ENCODE measurements at places on chromosomes 1 and 21.

GRCh38 chr1:159987186-159987585, 33.1 kb upstream of the SLAMF9 start:
- DNase-seq = no peak

DNA sequence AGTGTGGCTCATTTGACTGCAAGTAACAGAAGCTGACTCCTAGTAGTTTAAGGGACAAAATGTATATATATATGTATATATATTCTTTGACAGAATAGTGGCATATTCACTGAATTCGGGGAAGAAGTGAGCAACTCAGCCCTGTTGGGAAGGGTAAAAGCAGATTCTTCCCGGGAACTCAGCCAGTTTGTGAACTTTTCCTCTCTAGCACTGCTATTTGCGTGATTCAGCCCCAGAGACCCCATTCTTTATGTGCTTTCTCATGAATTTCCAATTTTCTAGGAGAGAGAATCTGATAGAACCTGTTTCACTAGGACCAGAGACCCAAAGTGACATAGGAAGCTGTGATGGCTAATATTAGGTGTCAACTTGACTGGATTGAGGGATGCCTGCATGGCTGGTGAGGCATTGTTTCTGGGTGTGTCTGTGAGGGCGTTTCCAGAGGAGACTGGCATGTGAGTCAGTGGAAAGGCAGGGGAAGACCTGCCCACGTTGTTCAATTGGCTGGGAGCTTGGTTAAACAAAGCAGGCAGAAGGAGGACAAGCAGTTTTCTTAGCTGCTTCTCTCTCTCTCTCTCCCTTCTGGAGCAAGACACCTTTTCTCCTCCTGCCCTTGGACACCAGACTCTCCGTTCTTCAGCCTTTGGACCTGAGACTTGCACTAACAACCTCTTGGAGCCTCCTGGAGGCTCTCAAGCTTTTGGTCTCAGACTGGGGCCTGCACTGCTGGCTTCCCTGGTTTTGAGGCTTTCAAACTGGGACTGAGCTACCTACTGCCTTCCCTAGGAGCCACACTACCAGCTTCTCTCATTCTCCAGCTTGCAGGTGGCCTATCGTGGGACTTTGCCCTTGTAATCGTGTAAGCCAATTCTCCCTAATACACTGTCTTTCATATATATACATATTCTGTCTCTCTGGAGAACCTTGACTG, 93.4 kb upstream of the KCNK1 start:
- no peak for DNase-seq

DNA sequence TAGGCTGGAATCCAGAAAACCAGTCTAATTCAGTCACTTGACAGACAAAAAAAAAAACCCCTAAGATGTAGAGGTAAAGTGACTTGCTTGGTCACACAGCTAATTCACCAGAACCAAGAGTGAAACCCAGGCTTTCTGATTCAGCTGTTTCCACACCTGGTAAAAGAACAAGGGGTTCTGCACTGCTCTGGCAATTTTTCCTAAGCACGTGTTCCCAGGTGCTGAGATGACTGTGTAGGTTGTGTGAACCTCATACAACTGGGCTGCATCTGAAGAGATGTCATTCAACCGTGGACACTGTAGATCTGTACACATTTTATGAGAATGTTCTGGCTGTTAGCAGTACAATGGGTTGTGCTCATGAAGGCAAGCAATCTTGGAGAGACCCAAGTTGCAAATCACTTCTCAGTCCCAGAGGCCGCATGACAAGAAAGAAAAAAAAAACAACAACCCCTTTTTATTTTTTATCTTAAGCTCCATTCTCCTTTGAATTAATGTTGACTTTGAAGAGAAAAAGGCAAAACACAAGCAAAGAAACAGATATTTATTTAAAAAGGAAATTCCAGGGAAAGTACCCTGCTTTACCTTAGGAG, 95.4 kb downstream of the INTS7 start:
- no peak for DNase-seq

GRCh38 chr1:85188530-85188929, 12.3 kb downstream of the SYDE2 start:
- no peak for DNase-seq

DNA sequence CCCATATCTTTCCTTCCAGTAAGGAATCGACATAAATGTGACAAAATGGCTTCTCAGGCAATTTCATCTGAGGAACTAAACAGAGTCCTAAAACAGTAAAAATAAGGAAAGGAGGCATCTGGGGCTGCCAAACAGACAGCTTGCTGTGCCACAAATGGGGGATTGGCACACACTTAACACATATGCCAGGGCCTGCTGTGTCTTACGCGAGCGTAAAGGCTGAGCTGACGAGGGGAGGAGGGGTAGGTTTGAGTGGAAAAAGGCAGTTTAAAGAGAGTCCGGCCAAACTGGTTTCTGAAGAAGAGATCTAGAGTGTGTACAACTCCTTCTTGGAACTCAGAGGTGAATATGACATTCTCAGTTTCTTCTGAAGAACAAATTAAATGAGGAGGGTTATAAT, 244.1 kb upstream of the MAP1LC3C start:
- DNase-seq = peak; percentile 55

DNA sequence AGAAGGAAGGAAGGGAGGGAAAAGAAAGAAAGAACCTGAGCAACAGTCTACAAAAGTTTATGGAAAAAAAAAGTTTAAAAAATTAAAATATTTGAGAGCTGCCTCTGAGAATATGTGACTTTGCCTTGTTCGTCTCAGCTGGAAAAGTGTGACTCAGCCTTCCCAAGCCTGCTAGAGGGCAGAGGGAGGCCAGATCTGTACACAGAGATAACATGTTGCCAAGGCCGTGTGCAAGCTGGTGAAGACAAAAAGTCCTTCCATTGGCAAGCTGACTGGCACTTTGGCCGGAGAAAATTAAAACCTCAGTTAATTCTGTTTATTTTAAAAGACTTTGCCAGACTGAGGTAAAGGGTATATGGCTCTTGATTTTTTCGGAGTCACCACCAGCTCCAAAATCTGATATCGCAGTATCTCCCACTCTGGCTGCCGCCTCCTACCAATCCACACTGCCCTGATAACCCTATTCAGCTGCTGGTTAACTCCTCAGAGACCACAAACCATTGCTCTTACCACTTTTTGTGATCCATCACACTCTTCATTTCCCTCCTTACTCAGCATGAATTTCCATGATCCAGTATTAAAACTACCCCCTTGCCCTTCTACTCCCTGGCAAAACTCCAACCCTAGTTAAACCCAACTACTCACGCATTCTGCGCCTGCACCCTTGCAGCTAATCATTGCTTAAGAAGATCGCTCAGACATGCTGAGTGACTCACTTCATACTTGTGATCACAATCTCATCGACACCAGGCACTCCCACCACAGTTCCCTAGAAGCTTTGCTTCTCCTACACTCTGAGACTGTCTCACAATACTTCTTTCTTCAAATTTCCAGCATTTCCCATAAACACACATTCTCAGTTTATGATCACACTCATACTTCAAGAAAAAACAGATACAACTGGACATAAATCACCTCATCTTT, 5.7 kb upstream of the PPP1R15B start:
- no peak for DNase-seq

GRCh38 chr1:218024211-218024720, 260.8 kb upstream of the RRP15 start:
- DNase-seq = no peak

DNA sequence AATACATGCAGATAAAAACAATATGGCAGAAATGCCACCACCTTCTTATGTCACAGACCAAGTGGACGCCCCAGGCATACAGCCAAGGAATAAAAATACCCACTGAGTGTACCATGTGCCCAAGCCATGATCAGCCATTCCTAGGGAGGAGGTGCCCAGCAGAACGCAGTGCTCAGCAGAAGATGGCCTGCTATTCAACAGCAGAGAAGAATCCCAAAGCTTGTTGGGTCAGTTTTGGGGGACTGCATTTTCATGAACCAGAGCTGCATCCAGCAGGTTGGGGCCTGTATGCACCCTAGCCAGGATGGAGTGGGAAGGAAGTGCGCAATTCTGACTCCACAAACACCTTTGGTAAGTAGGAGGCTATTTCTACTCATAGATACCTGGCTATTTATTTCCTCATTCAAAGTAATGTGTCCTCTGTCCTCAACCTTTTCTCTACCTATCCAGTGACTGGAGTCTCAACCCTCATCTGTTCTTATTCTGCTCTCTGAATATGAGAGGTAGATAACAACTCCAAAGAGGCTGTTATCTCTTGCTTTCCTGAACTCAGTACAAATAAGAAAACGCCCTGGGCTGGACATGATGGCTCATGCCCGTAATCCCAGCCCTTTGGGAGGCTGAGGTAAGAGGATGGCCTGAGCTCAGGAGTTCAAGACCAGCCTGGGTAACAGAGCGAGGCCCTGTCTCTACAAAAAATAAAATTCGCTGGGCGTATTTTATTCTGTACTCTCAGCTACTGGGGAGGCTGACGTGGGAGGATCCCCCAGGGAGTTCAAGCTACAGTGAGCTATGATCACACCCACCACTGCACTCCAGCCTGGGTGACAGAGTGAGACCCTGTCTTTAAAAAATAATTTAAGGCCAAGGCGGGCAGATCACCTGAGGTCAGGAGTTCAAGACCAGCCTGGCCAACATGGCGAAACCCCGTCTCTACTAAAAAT, 2.5 kb upstream of the PLEKHM2 start:
- no peak for DNase-seq

GRCh38 chr21:34536820-34537219, 24.8 kb upstream of the KCNE1 start:
- no peak for DNase-seq

- DNase-seq = no peak
These were observed 6.8 kb upstream of the RNF223 start for GRCh38 chr1:1080951-1081310.

- DNase-seq = no peak
These were observed 154.1 kb downstream of the TGFBR3 start for GRCh38 chr1:91731815-91732214.

GRCh38 chr1:196774175-196774574, 465 bp upstream of the CFHR3 start:
- DNase-seq = no peak

DNA sequence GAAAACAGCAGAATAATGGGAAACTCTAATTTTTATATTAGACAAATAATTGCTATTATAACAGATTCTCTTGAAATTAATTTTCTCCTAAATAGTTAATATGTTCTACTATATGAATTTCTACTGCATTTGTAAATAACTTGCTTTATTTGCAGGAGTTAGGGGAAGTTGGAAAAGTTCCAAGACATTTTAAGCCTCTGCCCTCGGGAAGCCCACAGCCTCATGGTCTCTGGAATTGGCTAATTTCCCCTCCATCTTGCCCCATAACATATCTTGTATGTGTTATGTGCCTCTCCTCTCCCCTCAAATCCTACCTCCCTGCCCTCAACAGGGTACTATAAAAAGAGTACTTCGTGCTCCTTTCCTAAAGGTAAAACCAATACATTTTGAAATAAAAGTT, 271.4 kb upstream of the NR5A2 start:
- DNase-seq = no peak

- DNase-seq = no peak
These were observed 21.0 kb upstream of the PARP1 start for GRCh38 chr1:226428791-226429461.

- DNase-seq = no peak
These were observed 7.1 kb upstream of the PALMD start for GRCh38 chr1:99638853-99639252.

GRCh38 chr1:174976436-174977108, 23.2 kb upstream of the CACYBP start:
- no peak for DNase-seq

GRCh38 chr1:218357211-218357892, 12.2 kb downstream of the TGFB2 start:
- DNase-seq = no peak

DNA sequence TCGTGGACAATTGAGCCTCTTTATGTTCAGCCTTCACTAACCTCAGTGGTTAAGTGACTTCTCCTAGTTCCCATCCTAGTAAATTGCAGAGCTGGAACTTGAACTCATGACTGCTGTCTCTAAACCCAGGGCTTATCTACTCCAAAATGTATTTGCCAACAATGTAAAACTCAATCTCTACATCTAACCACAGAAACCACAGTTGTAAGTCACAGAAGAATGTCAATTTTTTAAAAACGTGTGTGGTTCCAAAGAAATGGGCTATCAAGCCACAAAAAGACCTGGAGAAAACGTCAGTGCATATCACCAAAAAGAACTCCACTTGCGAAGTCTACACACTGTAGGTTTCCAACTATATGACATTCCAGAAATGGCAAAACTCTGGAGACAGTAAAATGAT, 172.6 kb upstream of the HMCN1 start:
- DNase-seq = no peak

DNA sequence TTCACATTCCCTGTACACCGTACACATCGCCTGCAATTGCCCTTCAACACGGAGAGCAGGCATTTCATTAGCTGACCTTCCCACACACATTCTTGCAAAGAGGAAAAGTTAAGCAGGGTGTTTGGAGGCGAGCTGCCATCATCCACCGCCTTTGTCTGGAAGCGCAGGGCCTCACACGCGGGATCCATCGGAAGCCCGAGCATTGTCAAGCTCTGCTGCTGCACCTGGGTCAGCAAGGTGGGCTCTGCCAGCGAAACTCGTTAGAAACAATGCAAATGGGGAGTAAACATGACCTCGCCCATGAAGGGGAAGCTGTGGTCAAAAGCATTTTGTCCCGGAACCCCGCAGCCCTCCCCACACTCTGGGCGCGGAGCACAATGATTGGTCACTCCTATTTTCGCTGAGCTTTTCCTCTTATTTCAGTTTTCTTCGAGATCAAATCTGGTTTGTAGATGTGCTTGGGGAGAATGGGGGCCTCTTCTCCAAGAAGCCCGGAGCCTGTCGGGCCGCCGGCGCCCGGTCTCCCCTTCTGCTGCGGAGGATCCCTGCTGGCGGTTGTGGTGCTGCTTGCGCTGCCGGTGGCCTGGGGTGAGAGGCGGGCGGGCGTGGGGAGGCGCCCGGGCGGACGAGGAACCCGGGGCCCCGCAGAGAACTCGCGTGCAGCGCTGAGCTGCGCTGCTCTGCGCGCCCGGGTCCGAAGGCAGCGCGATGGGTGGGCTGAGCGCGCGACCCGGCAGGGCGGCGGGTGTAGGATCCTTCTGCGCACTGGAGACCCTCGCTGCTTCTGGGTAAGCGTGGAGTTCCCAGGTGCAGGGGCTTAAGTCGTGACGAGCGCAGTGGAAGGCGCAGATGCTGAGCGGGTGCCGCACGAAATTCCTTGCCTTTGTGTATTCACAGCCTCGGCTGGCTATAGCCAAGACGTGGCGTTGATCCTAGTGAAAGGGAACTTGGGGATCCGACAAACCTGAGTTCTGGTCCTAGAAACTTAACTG, at the start of gene CR1:
Gene CR1, plus strand, starts transcription at position 357 of the 992 bp plus-strand sequence. Its CDS starts 111 bp downstream, at position 468.
- DNase-seq = no peak

GRCh38 chr1:212108981-212109380, 73.4 kb downstream of the DTL start:
- no peak for DNase-seq

- no peak for DNase-seq
These were observed 39.5 kb upstream of the TMPRSS15 start for GRCh38 chr21:18443085-18443484.

GRCh38 chr1:8281843-8282509, 35.9 kb upstream of the SLC45A1 start:
- no peak for DNase-seq

GRCh38 chr1:175839779-175840669, 96.6 kb upstream of the TNR start:
- no peak for DNase-seq

Measured in midbrain (tissue), 1 donor.